Stimulated activated CD8-positive, alpha-beta memory T cell treated with anti-CD3 and anti-CD28 coated beads, Interleukin-7, amount 100 ng/mL, for 4 hours (primary cell): ENCODE measurements at places on chromosomes 3 and 15.

DNA sequence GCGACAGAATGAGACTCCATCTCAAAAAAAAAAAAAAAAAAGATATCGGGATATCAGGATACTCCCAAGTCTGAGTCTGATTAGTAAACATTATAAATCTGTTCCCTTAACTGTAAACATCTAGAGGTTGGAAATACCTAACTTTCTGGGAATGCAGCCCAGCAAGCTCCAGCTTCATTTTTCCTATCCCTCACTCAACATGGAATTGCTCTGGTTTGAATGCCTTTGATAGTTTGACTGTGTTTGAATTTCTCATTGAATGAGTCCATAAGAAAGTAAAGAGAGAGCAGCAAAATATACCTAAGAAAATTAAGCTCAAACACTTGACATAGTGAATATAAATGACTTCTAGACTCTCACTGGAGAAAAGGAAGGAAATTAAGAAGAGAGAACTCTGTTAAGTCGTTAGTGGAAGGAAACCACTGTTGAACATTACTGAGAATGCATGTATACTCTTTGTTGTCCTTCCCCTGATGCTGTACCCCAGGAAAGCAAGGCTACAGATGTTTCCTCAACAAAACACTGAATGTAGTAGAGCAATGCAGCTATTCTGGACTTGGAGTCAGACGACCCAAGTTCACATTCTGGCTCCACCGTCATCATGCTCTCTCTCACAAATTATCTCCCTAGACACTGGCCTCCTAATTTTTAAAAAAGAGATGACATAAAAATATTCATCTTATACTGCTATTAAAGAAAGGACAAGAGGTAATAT, 62.4 kb downstream of the CD200 start:
- DNase-seq, result no peak

DNA sequence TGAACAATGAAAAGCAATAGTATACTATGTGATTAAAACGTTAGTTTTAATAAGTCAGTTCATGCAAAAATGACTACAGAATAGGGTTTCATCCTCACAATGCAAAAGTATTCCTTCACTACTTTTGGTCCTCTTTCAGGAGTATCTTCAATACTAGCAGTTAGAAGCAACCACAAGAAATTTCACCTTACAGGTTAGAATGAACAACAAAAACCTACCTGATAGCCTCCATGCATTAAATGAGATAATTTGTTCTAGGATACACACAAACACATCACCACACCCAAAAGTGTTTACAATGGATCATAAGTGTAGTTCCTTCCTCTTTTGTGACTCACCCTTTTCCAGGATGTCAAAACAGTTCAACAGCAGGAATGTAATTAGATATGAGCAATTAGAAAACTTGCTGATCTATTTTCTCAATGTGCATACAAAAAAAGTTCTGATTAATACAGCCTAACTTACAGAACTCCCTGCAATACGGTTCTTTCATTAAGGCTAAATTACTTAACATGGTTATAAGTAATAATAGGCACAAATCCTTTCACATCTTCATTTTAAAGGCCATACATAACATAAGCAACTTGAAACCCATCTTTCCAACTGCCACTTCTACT, 21.6 kb downstream of the UACA start:
- no peak for DNase-seq

DNA sequence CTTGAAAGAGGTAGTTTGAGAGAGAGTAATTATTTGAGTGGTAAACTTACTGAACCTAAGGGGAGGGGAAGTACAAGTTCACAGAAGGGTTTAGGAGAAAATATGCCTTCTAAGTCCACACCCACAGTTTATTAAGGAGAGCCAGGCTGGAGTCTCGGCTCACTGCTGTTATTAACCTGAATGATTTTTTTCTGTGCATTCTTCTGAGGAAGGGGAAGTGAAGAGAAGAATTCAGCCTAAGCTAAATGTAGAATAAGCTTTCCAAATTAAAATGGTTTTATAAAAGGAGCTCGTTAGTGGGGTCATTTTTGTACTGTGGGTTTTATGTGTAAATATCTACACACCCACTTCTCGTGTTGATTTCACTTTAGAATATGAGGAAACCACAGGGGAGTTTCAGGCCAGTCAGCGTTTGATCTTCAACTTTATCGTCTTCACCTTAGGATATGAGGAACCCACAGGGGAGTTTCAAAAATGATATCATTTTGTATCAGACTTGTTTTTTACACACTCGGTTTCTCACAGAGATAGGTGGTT, 1.5 kb downstream of the WHAMM start:
- peak; percentile 14 for DNase-seq

DNA sequence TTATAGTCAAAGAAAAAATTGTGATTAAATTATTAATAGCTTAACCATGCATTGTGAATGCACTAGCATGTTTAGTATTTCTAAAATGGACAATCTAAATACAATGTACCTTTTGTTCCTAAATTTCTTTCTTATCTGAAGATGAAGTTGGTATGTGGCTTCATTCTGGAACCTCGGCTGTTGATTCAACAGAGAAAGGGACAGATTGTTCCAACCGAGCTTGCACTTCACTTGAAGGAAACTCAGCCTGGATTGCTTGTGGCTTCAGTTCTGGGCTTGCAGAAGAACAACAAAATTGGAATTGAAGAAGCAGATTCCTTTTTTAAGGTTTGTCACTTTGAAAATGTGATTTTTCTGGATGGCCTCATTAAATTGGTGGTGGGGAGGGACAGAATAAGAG, 32.6 kb downstream of the HPS3 start:
- no peak for DNase-seq

- DNase-seq, result no peak
Measured at GRCh38 chr3:73098873-73099272, 37.4 kb downstream of the EBLN2 start.

- DNase-seq, result no peak
Measured at GRCh38 chr15:61186905-61187741, 42.0 kb downstream of the RORA start.

- no peak for DNase-seq
Measured at GRCh38 chr3:151037746-151038477, 47.6 kb upstream of the MED12L start.

- no peak for DNase-seq
Measured at GRCh38 chr3:14267976-14268375, 89.4 kb downstream of the LSM3 start.
